ENCODE measurements at places on chromosomes 16 and 17. TPM values are rescaled to one million over a fixed set of nuclear protein-coding genes. Genes with fewer than 3 reads are reported as not detected.

DNA sequence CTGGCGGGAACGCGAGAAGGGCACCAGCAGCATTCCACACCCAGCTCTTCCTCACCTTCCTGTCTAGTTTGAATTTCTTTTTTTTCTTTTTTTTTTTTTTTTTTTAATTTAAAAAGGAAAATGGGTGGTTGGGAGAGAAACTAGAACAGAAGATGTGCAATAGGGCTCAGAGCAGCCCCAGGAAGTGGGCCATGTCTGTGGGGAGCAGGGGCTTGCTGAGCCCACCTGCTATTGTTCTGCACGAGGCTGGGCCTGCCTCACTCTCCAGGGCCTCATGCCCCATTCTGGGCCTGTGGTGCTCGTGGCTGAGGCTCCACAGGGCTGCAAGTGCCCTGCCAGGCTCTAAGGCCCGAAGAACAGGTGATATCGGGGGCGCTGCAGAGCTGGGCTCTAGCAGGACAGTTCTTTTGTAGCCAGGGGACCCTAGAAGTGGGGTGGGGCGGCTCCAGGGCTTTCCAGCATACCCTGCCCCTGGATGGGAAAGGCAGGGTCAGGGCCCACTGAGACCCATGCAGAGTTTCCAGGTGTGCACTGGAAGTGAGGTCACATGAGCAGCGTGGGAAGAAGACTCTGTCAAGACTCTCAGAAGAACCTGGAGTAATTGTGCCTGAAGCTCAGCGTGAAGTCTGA is 12.4 kb downstream of the MRPL27 start:
- DNase-seq, result no peak

DNA sequence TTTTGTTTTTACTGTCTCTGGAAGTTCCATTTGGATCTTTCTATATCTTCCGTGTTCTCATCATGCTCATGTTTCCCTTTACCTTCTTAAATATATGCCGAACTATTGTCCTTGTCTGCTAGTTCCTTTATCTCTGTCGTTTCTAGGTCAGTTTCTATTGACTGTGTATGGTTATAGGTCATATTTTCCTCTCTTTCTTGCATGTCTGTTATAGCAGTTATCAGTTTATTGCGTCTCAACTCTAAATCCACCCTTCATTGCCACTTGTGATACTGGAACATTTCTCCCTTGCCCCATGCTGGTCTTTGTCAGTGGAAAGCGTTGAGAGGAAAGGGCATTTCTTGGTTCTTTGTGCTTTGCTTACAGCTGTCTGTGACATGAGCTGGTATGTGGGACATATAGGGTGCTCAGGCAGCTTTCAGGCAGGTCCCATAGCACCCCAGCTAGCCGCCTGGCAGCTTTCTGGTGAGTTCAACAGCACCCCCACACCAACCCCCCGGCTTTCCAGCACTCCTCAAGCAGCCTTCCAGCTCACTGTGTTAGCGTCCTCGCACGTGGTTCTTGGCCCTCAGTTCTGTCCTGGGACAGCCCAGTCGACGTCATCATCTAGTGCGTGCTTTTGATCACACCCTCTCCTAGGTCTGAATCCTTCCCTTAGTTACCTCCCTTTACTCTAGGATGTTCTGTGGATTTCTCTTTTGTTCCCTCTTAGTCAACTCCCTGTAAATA is 15.4 kb upstream of the DNASE1 start:
- no peak for DNase-seq

The SDK2 gene
- polyA plus RNA-seq, result 44.0 TPM

DNA sequence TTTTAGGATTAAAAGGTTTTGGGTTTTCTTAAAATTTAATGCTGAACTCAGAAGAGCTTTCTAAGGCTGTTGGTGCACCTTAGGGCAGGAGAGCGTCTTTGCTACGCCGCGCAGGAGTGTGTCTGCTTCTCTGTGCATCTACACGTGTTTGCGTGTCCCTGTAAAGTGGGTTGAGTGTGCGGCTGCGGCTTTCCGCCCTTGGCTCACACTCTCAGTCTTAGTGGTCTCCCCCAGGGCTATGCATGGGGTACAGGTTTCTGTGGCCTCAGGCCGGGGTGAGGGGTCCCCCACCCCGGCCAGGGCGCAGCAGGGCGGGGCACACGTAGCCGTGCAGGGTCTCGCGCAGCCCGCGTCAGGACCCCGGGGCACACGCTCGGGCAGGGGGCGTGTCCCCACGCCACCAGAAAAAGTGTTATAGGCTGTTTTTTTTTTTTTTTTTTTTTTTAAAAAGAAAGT is 727 bp upstream of the TENT4B start:
- DNase-seq, result no peak

The ITGAL gene
- polyA plus RNA-seq, result 4.1 TPM

- DNase-seq, result no peak
Observed at GRCh38 chr17:82713071-82713723, 3.3 kb upstream of the FN3KRP start.

DNA sequence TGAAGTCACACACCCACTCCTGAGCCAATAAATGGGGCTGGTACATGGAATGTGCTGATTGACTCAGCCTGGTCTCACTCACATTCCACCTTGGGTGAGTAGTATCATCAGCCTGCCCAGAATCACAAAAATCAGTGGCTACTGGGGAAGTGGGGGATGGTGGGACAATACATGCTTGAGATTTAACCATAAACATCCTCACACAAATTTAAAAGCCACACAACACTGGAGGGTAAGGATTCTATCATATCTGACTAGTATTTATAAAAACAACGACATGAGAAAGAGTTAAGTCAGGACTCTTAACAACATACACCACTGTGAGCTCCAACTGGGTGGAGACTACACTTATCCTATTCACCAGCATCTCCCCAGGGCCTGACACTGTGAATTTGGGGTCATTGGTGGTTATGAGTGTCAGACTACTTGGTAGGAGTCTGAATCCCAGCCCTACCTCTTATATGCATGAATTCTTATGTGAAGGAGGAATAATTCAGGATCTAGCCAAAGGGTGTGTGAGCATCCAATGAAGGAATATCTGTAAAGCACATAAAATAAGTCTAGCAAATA is 26.0 kb upstream of the IRX6 start:
- no peak for DNase-seq

DNA sequence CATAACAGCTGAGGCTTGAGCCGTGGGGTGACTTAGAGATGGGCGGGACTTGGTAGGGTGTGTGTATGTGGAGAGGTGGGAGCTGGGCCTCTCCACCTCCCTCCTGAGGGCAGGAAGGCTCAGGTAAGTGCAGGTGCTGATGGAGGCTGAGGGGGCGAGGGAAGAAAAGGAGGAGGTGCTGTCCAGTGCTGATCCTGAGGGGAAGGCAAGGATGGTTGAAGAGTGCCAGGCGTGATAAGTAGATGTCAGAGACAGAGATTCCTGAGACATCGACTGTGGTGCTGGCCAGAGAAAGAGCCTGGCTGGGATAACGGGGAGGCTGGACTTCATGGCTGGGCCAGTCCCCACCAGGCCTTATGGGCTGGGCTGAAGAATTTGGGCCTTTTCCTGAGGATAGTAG is 159.1 kb downstream of the SDK2 start:
- DNase-seq, result no peak

GRCh38 chr17:48236681-48237134 is 129.1 kb downstream of the SNX11 start:
- DNase-seq, result no peak

GRCh38 chr17:79955167-79955549 is 80.5 kb downstream of the TBC1D16 start:
- no peak for DNase-seq

DNA sequence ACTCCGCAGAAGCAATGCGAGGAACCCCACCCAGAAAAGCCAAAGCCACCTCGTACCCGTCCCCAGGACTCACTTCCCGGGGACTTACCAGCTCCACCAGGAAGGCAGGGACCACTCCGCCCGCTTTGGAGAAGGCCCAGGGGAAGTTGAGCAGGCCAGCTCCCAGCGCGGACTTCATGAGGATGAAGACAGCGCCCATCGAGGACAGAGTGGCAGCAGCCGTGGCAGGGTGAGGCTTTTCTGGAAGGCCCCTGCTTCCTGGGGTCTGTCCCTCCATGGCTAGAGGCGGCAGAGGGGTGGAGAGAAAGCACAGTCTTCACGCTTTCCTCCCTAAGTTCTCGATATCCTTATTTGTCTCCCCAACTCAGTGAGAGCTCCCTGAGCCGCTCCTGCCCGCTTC is 714 bp downstream of the SLC38A8 start:
- no peak for DNase-seq

The KRT24 gene
- not detected for polyA plus RNA-seq

GRCh38 chr17:55424893-55425540 is 3.4 kb upstream of the MMD start:
- DNase-seq, result no peak

DNA sequence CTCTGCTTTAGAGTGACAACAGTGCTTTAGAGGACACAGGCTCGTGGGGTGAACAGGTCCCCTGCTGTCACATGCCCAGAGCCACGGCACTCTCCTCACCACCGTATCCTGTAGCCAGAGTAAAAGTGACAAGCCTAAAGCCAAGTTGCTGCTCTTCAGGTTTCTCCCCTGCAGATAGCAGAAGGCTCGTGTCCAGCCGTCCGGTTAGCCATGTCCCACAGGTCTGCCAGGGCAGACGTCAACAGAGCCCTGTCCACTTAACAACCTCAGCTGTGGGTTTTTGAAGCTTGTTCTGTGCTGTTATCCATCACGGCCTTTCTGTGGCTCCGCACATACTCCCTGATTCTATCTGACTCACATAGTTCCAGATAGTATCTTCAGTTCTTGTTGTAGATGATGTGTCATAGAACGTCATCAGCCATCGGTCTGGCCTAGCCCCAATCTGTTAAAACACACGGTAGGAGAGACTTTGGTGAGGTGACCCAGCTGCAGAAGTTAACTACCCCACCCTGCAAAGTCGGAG is 100.7 kb downstream of the SOCS1 start:
- no peak for DNase-seq

- peak; percentile 68 for DNase-seq
Observed at GRCh38 chr17:77677211-77677610, 281.3 kb upstream of the TNRC6C start.

- DNase-seq, result no peak
Observed at GRCh38 chr17:51028176-51028863, 92.3 kb downstream of the SPAG9 start.

- DNase-seq, result no peak
Observed at GRCh38 chr17:79977161-79977631, 58.5 kb downstream of the TBC1D16 start.

All from hindlimb muscle (tissue), 1 donor.